Activated CD4-positive, alpha-beta T cell treated with anti-CD3 and anti-CD28 coated beads for 36 hours (primary cell): ENCODE measurements at places on chromosomes 3 and 15.

GRCh38 chr15:80265021-80265420 is 13.0 kb upstream of the CTXND1 start:
- DNase-seq = peak; percentile 63

GRCh38 chr3:35335703-35336102 is 303.6 kb upstream of the ARPP21 start:
- DNase-seq = no peak

GRCh38 chr3:67551361-67552016 is 102.9 kb downstream of the SUCLG2 start:
- no peak for DNase-seq

DNA sequence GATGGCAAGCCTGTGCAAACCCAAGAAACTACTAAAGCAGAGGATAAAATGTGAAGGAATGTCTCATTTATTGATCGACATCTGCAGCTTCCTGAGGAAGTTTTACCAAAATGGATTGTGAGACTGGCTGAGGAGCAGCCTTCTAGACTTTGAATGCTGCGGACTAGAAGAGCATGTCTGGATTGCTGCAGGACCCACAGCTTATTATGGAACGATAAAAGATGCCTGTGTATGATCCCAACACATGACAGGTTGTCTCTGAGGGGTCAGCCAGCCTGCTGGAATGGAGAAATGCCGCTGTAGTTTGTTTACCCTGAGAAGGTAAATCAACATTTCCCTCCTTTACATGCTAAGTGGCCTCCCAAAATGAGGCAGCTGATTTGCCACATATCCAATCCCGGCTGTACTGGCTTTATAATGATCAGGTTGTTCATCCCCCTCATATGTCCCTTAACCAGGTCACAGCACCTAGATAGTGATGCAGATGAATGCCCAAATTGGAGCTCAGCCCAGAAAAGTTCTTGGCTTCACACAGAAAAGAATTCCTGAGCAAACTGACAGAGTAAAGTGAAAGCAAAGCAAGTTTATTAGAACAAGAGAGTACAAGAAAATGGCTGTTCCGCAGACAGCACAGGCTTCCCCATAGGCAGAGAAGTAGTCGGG is 63.9 kb downstream of the IL12A start:
- no peak for DNase-seq

GRCh38 chr15:42736178-42736792 is 643 bp downstream of the CDAN1 start:
- DNase-seq = peak; percentile 36

DNA sequence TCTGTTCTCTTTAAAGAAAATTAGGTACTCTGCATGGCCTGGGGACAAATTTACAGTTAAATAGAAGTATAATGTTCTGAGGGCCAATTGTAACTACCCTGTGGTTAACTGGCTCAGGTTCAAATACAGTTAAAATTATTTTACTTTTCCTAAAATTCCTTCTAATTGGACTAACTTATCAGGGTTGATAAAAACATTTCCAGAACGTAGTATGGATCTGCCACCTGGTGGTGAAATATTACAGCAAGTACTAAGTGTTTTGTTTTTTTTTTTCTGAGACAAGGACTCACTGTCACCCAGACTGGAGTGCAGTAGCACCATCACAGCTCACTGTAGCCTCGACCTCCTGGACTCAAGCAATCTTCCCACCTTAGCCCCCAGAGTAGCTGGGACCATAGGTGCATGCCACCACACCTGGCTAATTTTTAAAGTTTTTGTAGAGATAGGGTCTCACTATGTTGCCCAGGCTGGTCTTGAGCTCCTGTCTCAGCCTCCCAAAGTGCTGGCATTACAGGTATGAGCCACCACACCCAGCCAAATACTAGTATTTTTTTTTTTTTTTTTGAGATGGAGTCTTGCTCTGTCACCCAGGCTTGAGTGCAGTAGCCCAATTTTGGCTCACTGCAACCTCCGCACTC is 29.2 kb downstream of the NEO1 start:
- DNase-seq = peak; percentile 8

DNA sequence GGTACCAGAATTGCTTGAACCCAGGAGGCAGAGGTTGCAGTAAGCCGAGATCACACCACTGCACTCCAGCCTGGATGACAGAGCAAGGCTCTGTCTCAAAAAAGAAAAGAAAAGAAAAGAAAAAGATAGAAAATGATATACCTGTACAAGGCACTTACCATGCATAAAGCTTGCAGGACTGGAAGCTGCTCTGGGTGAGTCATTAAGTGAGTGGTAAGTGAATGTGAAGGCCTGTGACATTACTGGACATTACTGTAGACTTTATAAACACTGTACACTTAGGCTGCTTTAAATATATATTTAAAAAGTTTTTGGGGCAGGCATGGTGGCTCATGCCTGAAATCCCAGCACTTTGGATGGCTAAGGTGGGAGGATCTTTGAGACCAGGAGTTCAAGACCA is 99.2 kb downstream of the SLMAP start:
- DNase-seq = no peak

DNA sequence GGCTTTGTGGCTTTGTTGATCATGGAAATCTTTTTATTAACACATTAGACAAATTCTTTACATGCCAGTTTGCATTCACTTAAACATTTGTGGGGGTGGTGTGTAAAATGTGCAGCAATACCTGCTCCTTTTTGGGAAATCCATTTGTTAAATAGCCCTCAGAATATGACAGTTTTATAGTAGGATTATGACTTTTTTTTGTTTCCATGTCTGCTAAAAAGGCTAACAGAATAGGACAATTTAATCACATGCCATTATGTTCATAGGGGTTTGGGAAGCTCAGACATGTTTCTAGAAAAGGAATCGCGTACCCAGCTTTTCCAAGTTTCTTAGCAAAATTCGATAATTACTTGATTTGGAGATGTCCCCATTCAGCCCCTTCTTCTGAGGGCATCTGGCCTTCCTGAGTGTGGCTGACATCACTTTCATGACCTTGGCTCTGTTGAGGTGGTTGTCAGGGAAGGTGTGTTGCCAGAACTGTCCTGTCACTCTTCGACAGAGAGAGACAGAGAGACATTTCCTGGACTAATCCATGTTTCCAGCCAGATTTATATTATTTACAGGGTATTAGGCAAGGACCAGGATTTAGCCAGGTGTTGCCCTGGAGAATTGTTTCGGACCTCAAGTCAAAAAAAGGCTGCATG is 126.4 kb downstream of the PTPRG start:
- DNase-seq = no peak

DNA sequence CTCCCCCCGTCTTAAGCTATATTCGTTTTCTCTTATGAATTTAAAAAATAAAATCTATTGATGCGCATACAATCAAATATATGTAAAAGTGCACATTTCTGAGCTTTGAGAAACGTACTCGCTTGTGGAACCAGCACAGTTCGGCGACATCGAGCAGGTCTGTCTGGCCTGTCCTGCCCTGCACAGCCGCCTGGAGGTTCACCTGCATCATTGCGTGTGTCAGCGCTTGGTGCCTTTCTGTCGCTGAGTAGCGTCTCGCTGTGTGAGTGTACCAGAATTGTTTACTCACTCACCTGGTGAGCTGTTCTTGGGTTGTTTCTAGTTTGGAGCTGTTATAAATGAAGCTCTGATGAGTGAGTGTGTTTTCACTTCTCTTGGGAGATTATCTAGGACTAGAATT is 104.0 kb downstream of the VGLL4 start:
- no peak for DNase-seq

DNA sequence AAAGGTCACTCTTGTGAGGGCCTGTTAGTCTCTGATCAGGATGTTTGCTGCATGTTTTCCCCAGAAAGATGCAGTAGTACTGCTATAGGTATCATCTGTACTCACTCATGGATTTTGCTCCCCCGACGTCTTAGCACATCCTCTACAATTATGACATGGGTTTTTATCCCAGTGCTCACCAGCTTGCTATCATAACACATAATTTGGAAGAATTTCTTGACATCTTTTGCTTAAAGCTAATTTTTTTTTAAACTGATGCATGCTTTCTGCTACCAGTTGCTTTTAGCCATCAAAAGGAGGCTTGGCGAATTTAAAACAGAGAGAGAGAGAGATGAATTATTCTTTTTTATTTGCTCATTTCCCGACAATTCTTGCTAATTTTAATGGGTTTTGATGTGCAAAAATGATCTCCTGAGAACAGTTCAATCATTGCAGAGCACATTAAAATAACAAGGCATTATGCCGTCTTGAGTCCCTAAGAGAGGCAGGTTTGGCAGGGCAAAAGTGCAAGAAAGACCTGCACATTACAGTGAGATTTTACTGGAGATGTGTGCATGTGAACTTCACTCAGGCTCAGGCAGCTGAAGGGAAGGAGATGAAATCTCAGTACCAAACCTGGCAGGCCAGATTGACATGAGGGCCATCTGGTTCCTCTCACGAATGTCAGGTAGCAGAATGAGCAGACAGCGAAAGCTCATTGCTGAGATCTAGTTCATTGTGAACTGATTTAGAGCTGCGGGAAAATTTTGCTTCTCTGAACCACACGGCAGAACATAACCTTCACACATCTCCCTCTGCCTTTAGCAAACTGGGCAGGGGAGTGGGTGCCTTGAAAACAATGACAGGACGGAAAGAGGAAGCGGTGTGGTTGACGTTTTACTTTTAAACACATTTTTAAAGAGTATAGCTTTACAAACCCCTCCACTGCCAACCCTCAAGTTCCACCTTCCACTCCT is 25.9 kb upstream of the GOLGA8B start:
- peak; percentile 17 for DNase-seq

DNA sequence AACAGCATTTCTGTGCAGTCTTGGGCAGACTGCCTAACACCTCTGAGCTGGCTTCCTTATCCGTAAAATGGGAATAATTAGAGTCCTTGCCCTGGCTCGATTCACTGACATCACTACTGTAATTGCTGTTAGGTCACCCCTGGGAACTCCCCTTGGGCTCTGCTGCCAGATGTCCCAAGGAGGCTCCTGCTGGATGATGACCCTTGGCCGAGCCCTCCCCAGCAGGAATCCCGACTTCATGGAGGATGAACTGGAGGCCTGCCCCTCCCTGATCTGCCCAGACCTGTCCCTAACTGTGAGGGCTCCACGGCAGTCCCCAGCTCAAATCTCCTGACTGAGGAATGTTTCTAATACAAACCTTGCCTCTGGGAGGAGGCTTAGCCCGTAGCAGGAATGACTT is 18.0 kb downstream of the ESYT3 start:
- DNase-seq = no peak

DNA sequence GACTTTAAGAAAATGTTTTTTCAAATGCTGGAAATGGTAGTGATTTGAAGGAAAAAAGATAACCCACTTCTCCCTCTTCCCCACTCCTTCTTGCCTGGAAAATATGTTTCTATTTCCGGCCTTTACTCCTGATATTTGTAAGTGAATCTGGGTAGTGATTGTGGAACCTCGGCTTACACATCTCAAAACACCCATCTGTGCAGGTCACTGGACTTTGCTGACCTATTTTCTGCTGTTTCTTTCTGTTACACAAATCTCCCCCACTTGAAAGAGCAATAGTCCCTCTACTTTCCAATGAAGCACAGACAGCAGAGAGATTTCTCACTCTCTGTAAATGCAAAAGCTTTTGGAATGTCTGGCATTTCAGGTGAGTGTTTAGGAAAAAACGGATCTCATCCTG is 76.9 kb upstream of the ICE2 start:
- no peak for DNase-seq

GRCh38 chr3:74134831-74135230 is 479.6 kb downstream of the CNTN3 start:
- no peak for DNase-seq

GRCh38 chr3:150082898-150083654 is 112.4 kb upstream of the PFN2 start:
- no peak for DNase-seq

- DNase-seq = no peak
These were observed 4.5 kb upstream of the SCG5 start for GRCh38 chr15:32636908-32637567.

- DNase-seq = no peak
These were observed 10.7 kb downstream of the MUC13 start for GRCh38 chr3:124923833-124924232.

DNA sequence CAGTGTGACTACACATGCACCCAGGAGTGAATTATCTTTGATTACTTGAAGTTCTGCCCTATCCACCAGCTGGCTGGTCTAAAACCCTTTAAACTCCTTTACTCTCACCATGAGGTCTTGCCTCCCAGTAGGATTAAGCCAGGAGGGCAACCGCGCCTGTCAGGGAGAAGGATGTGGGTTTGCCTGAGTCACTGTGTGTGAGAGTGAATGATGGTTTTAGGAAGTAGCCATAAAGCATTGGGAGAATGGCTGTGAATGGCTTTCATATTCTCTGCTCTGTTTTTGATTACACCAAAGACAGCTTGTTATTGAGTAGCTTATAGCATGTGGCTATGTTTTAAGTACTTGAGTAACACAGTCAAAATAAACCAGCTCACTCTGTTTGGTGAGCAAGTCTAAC is 637.7 kb upstream of the TBL1XR1 start:
- DNase-seq = no peak

DNA sequence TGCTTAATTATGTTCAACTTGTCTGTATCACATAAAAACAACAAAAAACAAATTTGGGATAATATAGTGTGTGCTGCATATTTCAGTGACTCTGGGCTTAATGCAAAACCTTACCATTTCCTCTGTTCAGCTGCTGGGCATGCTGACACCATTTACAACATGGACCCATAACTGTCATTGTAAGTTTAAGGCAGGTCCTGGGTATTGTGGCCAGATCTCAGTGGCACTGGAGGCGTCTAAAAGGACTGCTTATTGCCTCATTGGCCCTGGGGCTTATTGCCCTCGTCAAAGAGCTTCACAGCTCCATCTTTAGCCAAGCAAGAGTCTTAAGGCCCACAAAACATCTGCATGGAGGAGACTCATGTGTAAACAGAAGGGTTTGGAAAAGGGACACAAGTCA is 390.2 kb downstream of the NR2F2 start:
- no peak for DNase-seq

- peak; percentile 36 for DNase-seq
These were observed at the start of gene PLXNB1 for GRCh38 chr3:48429960-48430707. TSS of gene PLXNB1 (minus strand) at chr3:48430086. CDS start at chr3:48424611, 5,475 bp downstream.

GRCh38 chr3:31482493-31483200 is 50.1 kb upstream of the STT3B start:
- DNase-seq = no peak

- no peak for DNase-seq
These were observed 62.4 kb upstream of the MEF2A start for GRCh38 chr15:99503411-99503810.

DNA sequence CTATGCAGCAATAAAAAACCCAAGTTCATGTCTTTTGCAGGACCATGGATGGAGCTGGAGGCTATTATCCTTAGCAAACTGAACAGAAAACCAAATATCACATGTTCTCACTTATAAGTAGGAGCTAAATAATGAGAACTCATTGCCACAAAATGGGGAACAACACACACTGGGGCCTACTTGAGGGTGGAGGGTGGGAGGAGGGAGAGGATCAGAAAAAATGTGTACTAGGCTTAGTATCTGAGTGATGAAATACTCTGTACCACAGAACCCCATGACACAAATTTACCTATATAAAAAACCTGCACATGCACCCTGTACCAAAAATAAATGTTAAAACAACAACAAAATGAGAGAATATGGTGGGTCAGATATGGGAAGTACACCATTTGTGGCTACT is 49.6 kb upstream of the AADACL2 start:
- no peak for DNase-seq
